ENCODE measurements at places on chromosomes 11 and 22.

DNA sequence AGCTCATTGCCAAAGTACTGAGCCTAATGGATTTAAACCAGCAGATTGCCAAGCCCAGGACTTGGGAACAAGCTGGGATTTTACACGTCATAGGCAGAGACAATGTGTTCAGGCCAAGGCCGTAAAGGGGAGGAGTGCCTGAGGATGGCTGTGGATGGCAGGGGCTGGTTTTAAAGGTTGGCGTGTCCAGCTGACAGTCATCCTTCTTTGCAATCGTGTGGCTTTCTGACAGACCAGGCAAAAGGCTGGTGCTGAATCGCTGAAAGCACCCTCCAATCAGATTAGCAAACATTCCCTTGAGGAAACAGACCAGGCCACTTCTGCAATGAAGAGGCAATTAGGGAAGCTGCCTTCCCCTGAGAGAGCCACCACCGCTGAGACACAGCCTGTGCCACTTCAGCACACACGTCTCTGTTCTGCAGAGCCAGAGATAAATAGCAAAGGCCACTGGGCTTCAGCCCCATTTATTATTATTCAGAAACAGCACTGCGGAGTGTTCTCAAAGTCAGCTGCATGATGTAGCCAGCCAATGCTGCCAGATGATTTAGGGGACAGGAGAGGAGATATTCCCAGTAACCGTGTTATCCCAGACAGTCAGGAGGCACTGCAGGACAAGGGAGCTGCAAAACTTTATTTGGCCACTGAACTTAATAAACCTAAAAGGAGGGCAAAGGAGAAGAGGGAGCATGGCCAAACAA, 54.2 kb upstream of the CSNK2A3 start:
- DNase-seq: no peak

- DNase-seq: no peak
These were observed 14.1 kb upstream of the ME3 start for GRCh38 chr11:86686531-86686930.

- no peak for DNase-seq
These were observed 39.7 kb downstream of the ACAT1 start for GRCh38 chr11:108160970-108161566.

- DNase-seq: no peak
These were observed 20.2 kb upstream of the TP53AIP1 start for GRCh38 chr11:128962896-128963295.

GRCh38 chr22:46084943-46085827, 65.1 kb upstream of the PPARA start:
- no peak for DNase-seq

GRCh38 chr22:22929381-22930221, 42.0 kb downstream of the IGLL5 start:
- no peak for DNase-seq

GRCh38 chr11:104254347-104254746, 90.4 kb upstream of the PDGFD start:
- DNase-seq: no peak

- DNase-seq: no peak
These were observed 16.6 kb downstream of the IL10RA start for GRCh38 chr11:118002541-118003423.

GRCh38 chr11:37371346-37371970, 773.4 kb upstream of the RAG2 start:
- DNase-seq: no peak

Measured in stimulated activated CD8-positive, alpha-beta memory T cell treated with anti-CD3 and anti-CD28 coated beads, Interleukin-2, amount 100 ng/mL, for 1 hour (primary cell).